ENCODE measurements at places on chromosomes 11 and 22.

GRCh38 chr11:62409831-62410230 lies 9.0 kb upstream of the SCGB1A1 start:
- DNase-seq, result no peak

- DNase-seq, result no peak
These were observed 9.0 kb upstream of the CHRM1 start for GRCh38 chr11:62930157-62930556.

DNA sequence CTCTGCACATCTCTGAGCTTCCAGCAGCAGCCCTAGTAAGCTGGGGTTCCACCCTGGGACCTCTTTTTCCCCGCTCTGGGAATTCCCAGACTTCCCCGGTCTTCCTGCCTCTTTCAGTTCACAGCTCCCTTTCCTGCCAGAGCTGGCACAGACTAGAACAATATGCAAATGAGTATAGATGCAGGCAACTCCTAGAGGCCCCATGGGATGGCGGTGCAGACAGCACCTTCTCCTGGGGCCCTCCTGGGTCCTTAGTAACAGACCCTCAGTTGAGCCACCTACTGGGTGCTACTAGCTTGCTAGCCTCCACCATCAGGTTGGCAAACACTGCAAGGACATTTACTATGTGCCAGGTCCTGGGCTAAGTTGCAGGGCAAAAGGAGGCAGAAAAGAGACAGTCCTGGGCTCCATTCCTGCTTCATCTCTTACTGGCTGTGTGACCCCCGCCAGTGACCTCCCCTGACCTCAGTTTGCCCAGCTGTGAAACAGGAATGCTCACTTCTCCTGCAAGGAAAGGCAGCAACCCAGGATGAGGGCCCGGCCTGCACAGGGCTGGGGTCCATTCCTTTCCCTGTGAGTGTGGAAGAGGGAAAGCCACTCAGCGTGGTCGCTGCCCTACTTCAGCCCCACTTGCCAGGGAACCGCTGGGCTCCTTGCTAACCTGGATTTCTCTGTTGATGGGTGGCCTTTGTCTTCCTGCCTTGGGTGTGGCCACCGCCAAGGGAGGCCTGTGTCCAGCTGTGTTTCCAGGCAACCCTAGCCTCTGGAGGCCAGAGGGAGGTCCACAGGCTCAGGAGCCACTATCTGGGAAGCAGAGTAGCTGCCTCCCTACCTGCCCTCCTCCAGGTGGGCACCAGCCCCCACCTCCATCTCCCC lies 7.3 kb downstream of the RELT start:
- no peak for DNase-seq

GRCh38 chr11:32390712-32391111 lies 44.6 kb downstream of the WT1 start:
- no peak for DNase-seq

DNA sequence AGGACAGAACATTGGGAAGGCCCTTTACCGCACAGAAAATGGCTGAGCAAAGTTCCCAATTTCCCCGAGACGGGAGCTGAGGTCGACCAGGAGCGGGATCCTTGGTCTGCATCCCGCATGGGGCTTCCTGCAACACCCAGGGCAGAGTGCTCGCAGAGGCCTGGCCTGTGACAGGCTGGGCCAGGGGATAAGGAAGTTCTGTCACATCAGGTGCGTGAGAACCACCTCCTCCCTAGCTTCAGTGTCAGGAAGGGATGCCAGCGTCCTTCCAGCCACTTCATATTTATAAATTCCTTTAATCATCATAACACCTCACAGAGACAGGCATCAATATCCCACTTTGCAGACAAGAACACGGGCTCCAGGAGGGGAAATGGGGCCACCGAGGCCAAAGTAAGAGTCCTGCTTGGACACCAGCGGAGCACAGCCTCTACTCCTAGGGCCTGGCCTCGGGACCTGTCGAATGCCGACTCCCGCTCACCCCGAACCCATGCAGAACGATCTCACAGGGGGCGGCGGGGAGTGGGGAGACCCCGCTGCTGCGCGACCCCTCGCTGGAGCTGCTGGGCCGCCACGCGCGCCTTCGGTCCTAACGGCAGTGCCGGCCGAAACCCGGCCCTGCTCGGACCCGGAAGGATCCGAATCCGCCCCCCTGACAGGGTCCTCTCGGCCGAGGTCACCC lies 532 bp downstream of the BET1L start:
- peak; percentile 38 for DNase-seq

GRCh38 chr11:113549611-113550578 lies 74.7 kb upstream of the DRD2 start:
- DNase-seq, result no peak

- DNase-seq, result no peak
These were observed 64.7 kb upstream of the CTSC start for GRCh38 chr11:88402192-88402715.

DNA sequence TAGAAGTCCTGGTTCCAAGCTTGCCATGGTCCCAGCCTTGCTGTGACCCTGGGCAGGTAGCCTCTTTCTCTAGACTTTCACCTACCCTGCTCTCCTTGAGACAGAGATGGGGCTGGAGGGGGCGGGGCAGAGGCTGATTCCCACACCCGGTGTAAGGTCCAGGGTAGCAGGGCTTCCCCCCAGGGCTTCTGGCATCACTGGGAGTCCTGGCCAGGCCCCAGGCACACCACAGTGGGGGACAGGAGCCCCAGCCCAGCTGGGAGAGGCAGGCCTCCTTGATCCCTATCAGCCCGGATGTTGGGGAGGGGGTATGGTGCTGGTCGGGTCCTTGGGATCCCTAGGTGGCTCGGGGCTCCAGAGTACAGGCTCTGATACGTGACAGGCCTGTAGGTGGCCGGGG lies 1.7 kb upstream of the NUDT8 start:
- no peak for DNase-seq

Data from activated CD8-positive, alpha-beta memory T cell treated with anti-CD3 and anti-CD28 coated beads, Interleukin-2, amount 50 U/mL, for 4 hours (primary cell).